RCC 7860 (cell line): ENCODE measurements at places on chromosomes 2 and 18.

DNA sequence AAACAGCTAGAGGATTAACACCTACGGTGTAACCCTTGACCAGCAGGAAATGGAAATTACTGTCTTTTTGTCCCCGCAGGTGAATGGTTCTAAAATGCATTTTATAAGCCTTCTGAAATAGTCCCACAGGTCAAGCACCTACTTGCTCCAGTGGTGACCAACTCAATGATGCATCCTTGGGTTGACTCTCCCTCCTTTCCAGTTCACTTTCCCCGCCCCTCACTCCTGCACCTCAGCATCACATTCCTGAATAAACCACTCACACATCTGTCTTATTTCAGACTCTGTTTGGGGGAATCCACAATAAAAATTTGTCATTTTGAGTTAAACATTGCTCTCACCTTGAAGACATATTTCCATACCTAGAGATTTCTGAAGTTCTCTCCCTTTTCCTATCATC is 446.0 kb upstream of the TNP1 start:
- no peak for DNase-seq

GRCh38 chr2:15726321-15727057 is 134.8 kb downstream of the DDX1 start:
- no peak for DNase-seq

DNA sequence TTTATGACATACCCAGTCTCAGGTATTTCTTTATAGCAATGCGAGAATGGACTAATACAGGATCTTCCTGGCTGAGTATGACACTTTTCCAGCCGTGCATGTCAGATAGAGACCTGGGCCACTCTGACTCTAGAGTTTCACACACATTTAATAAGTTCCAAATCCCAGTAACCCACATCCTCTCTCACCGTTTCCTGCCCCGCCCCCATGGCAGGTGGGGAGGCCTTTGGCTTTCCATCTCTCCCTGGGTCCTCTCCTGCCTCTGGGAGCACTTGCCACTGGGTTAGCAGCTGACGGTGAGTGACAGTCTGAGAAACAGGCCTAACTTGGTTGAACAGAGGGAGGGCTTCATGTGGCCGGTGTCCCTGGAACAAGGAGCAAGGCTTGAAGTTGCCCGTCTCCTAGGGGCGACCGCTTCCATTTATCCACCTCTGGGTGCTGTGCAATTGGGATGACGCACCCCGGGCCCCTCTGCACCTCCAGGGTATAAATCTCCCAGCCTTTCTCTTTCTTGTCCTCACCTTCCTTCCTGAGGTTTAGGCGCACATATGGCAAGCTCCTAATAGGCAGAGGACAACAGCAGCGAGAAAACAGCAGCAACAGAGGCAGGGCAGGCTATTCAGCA is 152.7 kb upstream of the HDAC4 start:
- DNase-seq: no peak

GRCh38 chr2:33785201-33786106 is 186.4 kb upstream of the FAM98A start:
- no peak for DNase-seq

DNA sequence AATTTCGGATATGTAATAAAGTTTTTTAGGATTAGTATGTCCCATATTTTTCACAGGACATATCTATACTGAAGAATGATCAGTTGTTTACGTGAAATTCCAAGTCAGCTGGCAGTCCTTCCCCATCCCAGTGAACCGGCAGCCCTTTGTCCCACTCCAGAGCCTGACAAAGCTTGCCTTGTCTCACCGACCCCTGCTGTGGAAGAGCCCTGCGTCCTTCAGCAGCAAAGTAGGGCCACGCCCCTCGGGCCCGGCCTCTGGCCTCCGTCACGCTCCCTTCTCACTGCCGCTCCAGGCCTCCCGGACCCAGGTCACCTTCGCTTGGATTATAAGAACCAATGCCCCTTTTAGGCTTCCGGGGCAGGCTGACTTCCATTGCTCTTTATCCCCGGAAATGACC is 89.8 kb upstream of the TGIF1 start:
- DNase-seq: no peak
